Activated CD4-positive, CD25-positive, alpha-beta regulatory T cell treated with anti-CD3 and anti-CD28 coated beads, Interleukin-2, amount 50 U/mL, for 16 hours (primary cell): ENCODE measurements at places on chromosomes 3 and 15.
A peak's percentile ranks its signal among the peaks of the same experiment; 100 is the strongest.

DNA sequence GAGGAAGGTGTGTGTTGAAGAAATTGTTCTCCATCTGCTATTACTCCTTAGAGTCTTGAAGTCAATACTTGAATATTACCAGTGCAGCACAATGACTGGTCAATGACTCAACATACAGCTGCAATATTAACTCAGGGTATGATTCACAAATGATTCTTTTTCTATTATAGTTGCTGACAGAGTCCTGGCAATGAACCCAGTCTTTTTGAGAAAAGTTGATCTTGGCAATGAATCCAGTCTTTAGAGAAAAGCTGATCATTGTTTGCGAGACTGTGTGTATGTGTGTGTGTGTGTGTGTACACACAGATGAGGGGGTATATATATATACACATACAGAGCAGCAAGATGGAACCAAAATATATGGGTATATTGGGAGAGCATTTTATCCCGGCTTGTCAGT lies 315.1 kb downstream of the ZNF385D start:
- DNase-seq, result no peak

GRCh38 chr3:183980403-183980802 lies 37.3 kb downstream of the ABCC5 start:
- DNase-seq, result no peak

DNA sequence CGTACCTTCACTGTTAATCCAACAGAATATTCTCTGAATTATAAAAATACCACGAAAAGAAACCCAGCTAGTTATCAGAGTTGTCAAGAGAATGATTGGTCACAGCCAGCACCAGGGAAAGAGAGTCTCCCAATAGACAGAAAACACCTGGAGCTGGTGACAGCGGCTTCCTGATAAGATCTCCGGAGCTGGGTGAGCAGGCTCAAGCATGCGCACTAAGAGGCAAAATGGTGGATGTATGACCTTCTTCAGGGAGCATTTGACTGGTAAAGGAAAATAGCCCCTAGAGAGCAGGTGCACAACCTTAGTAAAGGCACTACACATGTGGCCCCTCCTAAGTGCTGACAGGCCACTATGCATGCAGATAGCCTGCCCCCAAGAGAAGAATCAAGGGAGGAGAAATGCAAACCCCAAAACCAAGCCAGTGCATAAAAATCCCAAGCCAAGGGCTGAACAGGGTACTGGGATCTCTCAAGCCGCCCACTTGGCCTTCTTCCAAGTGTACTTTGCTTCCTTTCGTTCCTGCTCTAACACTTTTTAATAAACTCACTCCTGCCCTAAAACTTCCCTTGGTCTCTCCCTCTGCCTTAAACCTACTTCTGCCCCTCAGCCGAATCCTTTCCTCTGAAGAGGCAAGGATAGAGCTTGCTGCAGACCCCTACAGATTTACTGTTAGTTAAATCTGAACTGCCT lies 93.2 kb downstream of the UACA start:
- DNase-seq, result no peak

GRCh38 chr3:103057003-103057402 lies 622.2 kb downstream of the ZPLD1 start:
- DNase-seq, result no peak

DNA sequence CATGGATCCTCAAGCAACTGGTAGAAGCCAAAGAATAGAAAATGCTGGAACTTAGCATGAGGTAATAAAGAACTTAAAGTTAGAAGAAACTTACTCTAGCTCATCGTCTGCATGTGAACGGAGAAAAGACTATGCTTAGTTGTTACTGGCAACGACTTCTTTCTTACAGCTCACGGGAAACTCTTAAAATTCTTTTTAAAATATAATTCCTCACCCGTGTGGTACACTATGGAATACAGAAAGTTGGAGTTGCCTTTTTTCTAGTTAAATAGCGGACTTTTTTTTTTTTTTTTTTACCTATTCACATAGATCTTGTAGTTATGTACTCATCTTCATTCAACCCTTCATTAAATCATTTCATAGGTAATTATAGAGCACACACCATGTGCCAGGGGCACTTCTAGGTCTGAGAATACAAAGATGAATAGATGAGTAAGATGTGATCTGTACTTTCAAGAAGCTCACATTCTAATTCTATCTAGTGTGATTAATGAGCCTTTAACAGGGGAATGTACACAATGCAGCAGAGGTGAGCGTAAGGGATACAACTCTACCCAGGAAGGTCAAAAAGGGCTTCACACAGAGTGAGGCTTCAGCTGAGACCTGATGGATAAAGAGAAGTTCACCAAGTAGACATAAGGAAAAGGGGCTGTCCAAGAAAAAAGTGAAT lies 18.4 kb upstream of the KCNMB2 start:
- DNase-seq, result no peak

DNA sequence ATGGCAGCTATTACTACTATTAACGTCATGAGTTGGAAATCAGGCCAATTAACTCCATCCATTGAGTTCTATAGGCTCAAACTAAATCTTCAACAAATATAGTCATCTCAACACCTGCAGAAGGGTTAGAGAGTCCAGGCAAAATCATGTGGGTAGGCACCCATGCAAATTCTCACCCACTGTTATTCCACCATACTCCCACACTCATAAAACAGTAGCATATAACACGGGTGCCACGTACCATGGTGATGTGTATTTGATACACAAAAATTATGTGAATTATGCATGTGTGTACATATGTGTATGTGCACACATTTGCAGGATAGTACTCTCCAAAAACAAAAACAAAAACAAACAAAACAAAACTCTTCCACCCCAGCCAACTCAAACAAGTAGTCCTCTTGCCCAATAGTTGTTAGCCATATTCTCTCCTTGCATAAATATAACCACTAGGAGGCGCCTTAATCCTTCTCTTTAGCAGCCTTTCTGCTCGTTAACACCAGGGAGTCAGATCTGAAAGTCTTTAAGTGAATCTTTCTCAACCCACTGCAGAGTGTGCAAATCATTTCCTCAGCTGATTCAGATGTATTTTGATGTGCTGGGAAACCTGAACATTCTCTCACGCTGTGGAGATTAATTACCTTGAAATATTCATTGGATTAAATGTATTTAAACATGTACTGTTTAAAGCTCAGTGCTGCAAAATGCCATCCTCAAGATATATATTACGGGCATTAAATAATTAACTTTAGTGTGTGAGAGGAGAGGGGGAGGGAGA lies 38.0 kb upstream of the COPB2 start:
- DNase-seq, result no peak

- DNase-seq, result no peak
These were observed 519.8 kb upstream of the GOLIM4 start for GRCh38 chr3:168615493-168616020.

DNA sequence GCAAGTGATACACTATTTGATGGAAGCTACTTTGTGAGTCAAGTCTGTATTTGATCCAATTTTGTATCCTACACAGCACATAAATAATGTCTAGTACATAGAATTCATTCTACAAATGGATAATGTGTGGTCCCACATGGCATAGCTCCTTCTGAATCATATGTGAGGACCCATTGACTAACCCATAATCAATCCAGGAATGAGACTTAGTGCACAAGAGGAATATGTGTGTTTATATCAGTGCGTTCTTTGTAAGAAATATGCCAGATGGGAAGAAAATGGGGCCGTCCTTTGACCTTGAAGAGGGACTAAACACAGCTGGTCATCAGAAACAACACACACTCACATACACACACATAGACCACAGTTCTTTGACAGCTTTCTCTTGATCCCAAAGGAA lies 282.7 kb upstream of the SEMA6D start:
- DNase-seq, result no peak

GRCh38 chr15:99507504-99508310 lies 58.1 kb upstream of the MEF2A start:
- DNase-seq, result no peak

GRCh38 chr3:95971573-95971972 lies 842.8 kb upstream of the EPHA6 start:
- DNase-seq, result no peak

- DNase-seq, result no peak
These were observed 18.2 kb upstream of the RPS17 start for GRCh38 chr15:82558502-82558901.

GRCh38 chr3:141499284-141499683 lies 12.5 kb downstream of the RASA2 start:
- no peak for DNase-seq

GRCh38 chr15:58348095-58348812 lies 83.5 kb upstream of the LIPC start:
- no peak for DNase-seq

- DNase-seq, result no peak
These were observed 74.8 kb upstream of the SEC13 start for GRCh38 chr3:10395671-10396070.

DNA sequence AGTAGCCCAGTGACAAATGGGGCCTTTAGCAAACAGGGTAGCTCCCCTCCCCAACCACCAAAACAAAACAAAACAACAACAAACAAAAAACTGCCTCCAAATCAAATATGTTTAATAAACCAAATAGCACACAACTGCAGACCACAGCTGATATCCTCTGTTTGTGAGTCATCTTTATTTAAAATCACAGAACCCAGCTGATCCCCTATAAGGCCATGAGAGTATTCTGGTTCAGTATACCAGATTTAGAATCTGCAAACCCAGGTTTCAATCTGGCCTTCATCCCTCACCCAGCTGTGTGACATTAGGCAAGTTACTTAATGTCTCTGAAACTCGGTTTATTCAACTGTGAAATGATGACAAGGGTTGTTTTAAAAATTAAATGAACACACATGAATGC lies 124.5 kb downstream of the SUCLG2 start:
- DNase-seq, result no peak

DNA sequence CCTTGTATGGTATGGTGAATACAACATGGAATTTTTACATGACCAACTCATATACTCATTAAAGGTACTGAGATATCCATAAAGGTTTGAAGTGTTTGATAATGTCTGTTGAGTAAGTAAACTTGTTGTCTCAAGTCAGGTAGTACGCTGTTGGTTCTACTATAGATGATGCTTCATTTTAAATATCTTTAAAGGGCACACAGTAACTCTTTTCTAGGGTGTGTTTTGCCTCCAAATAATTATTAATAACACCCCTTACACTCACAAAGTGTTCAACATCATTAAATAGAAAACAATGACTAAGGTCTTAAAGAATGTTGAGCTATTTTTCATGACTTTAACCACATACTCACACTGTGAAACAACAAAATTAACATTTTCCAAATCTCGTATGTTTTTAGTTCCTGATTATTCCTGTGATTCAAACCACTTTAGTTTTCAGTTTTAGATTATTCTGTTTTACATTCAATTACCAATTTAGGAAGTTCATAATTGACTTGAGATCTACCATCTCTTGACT lies 220.0 kb upstream of the NANOGP8 start:
- DNase-seq, result no peak

DNA sequence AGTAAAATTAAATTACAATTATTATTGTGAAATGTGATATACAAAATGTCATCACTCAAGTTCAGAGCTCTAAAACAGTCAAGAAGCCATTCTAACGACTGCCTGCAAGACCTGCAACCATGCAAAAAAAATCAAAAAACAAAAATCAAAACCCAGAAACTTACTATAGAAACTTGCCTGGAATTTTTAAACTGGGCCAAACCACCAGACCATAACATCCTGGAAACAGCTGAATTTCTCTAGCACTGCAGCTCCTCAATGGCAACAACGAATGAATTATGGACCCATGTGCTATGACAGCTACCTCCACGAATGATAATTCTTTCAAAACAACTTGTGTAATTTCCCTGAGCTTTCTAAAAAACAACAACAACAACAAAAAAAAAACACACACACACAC lies 130.0 kb upstream of the KCNMB2 start:
- no peak for DNase-seq

GRCh38 chr15:66862940-66863335 lies 160.9 kb downstream of the SMAD6 start:
- peak; percentile 44 for DNase-seq

DNA sequence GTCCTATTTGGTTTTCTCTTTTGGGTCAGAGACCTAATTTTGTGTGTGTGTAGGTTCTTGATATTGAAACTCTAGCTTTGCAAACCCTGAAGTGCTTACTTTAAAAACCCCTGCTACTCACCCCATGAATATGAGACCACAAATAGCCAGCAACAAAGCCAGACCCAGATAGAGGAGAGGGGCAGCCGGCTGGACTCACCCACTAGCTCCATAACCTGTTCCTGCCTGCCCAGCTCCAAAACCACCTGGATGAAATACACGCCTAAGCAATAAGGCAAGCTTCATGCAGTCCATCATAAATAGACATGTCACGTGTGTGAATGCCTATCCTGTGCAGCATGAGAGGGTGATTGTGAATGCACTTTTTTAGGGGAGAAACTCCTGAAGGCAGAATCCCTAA lies 3.7 kb upstream of the TXNRD3 start:
- no peak for DNase-seq

DNA sequence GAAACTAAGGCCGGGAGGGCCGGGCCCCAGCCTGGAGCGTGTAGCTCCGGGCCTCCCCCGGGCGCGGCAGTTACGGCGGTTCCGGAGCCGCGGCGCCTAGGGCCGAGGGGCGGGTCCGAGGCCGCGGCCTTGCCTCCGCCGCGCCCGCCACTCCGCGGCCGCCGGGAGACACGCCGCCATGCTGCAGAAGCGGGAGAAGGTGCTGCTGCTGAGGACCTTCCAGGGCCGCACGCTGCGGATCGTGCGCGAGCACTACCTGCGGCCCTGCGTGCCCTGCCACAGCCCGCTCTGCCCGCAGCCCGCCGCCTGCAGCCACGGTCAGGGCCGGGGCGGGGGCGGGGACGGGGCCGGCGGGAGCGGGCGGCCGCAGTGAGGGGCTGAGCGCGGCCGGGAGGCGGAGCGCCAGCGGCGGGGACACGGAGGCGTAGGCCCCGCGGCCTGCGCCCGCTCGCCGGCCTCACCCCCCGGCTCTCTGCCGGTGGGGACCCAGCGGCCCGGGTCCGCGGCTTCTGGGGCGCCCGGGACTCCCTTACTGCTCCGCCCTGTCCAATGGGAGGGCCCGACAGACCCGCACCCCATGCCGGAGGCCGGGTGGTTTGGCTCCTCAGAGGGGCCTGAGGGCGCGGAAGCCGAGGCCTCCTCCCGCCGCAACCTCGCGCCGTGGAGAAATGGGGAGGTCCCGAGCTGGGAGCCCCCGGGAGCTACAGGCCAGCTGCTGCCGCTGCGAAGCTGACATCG lies at the start of gene DIS3L:
Gene DIS3L, plus strand, starts transcription at position 150 of the 738 bp plus-strand sequence. Its CDS starts 29 bp downstream, at position 179.
- DNase-seq, result peak; percentile 25

DNA sequence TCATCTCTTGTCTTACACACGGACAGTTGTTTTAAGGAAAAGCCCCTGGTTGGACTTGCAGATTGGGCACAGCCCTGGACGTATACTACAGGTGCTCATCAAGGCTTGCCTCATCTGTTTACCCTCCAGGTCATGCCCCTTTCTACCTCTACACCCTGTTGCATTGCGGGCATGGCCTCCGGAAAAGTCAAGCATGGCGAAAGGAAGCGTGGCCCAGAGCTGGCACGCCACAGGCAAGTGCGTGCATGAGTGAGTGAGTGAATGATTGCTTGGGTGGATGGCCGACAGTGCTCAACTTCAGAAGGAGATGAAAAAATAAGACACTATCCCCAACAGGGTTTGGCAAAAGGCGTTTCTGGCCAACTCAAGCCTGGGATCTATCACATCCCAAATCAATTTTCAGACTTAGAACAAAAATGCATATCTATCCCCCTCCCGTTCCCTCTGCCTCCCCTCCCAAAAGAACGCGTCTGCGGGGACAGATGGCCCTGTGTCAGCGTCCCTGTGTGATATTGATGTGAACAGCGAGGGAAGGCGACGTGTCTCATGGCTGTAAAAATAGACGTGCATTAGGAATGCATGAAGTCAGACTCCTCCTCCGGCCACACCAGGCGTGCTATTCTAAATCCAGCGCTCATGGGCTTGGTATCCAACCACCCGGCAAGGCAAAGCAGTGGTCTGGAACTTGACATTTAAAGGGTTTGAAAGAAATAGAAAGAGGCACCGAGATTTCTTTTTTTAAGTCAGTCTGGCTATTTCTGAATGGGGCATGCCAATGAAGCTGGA lies 96.0 kb downstream of the RPLP1 start:
- DNase-seq, result no peak
